ENCODE measurements at places on chromosomes 6 and 20. TPM values are rescaled to one million over a fixed set of nuclear protein-coding genes. Genes with fewer than 3 reads are reported as not detected.

DNA sequence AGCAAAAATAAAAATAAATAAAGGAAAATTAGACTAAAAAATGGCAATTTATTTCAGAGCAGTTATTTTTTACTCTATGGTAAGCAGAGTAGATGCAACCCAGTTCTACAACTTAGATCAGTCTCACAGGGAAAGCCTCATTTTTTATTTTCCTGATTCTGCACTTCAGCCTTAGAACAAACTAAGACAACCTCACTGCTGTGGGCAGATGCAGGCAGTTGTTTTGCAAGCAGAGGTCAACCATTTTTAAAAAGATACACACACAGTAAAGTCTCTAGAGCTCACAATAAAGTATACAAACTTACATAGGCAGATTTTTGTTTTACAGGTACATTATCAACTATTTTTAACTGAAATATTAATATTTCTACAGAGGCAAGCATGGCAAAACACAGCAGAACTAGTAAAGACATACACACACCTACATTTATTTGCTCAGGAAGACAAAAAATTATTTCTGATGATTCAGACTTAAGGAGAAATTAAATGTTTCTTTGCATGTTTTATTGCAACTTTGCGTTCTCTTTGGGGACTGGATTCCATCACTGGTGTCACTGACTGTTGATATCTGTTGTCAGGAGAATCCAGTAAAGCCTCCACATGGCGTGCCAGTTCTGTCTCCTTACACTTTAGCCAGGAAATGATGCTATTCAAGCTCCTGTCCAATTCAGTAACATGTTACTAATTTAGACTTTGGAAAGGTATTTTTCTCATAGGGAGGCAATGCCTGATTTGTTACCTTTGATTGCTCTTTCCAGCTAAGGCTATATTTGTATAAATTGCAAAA lies 102.7 kb downstream of the TRDN start:
- DNase-seq: no peak

DNA sequence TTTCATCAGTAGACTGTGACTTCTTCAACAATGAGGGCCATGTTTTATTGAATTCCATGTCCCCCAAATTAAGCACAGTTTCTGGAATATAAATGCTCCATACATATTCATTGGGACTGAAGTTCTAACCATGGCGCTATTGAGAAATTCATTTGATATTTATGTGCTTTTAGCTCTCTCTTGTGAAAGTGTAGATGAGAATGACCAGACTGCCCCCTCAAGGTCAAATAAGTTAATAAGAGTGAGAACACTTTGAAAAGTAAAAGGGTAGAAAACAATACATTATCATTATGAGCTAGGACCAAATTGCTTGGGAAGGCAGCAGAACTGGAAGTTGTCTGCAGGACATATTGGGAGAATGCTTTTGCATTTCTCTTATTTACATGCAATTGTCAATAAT lies 597.9 kb downstream of the EPM2A start:
- DNase-seq: no peak

- DNase-seq: no peak
Observed at GRCh38 chr6:87830907-87831306, 128.9 kb upstream of the AKIRIN2 start.

DNA sequence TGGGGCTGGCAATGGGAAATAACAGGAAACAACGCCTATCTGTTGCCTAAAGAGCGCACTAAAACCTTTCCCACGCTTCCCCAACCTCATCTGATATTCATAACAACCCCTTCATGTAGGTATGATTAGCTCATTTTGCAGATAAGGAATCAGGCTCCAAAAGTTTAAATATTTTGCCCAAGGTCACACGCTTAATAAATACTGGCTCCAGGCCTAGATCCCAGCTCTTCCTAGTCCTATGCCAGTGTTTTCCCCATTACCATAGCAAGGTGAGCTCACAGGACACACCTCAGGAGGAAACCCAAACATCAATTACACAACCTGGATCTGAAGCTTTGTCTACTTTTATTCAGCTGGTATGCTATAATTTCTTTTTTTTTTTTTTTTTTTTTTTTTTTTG lies 19.6 kb downstream of the MBOAT1 start:
- no peak for DNase-seq

TAB2 gene
- 15.7 TPM for polyA plus RNA-seq

TCF21 gene
- polyA plus RNA-seq: not detected

DNA sequence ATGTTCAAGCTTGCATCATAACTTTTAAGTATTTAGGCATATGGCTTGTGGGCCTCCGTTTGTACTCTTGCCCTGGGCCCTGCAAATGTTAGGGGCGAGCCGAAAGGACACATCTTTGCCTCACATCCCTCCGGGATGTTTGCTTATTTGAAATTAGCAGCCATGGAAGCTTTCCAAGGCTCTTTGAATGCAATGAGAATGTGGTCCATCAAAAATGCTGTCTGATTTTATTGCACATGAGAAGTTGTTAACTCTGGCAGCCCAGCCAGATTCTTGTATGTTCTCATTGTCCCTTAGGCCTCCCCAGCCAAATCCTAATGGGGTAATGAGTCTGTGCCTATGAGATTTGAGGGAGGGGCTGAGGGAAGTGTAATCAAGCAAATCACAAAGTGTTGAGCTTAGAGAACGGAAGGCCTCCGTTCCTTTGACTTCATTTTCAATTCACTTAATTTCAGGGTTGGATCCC lies 261.2 kb upstream of the MARCKS start:
- no peak for DNase-seq

DNA sequence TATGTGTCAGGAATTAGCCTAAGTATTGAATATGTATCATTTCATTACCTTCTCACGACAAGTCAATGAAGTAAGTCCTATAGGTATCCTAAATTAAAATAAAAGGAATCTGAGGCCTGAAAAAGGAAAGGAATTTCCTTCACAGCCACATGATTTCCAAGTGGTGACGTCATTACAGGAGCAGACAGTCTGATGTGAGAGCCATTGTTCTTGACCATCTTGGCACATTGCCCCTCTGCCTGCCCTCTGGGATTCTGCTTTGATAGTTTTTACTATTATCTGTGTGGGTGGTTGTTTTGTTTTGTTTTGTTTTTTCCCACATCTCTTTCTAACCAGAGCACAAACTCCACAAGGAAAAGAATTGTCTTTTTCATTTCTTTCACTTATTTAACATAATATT lies 219.8 kb upstream of the UFL1 start:
- no peak for DNase-seq

GRCh38 chr6:160279850-160280249 lies 21.2 kb upstream of the SLC22A2 start:
- DNase-seq: no peak

DNA sequence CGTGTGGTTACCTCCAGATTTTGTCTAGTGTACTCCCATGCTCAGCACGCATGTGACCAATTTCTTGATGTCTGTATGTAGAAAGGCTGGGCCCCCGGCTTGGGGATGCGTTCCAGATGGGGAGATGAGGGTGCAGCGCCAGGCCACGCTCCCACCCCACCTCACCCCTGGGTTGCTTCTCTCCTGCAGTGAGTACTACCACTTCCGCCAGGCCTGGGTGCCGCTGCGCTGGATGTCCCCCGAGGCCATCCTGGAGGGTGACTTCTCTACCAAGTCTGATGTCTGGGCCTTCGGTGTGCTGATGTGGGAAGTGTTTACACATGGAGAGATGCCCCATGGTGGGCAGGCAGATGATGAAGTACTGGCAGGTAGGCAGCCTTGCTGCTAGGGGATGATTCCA lies 11.5 kb upstream of the SRF start:
- DNase-seq: no peak

- no peak for DNase-seq
Observed at GRCh38 chr6:41937472-41937860, 4.1 kb downstream of the CCND3 start.

- DNase-seq: no peak
Observed at GRCh38 chr6:11791354-11792107, 12.9 kb upstream of the ADTRP start.

DNA sequence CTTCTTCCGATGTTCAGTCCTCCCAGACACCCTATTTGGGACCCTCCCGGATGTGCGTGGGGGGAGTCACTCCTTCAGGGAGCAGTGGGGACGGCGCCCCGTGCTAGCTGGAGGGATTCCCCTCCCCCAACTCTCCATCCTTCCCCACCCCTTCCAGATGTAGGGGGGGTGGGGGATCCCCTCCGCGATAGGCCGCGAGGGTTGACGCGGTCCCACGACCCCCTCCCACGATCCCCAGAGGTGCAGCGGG lies 548 bp downstream of the GNL1 start:
- DNase-seq: no peak

DNA sequence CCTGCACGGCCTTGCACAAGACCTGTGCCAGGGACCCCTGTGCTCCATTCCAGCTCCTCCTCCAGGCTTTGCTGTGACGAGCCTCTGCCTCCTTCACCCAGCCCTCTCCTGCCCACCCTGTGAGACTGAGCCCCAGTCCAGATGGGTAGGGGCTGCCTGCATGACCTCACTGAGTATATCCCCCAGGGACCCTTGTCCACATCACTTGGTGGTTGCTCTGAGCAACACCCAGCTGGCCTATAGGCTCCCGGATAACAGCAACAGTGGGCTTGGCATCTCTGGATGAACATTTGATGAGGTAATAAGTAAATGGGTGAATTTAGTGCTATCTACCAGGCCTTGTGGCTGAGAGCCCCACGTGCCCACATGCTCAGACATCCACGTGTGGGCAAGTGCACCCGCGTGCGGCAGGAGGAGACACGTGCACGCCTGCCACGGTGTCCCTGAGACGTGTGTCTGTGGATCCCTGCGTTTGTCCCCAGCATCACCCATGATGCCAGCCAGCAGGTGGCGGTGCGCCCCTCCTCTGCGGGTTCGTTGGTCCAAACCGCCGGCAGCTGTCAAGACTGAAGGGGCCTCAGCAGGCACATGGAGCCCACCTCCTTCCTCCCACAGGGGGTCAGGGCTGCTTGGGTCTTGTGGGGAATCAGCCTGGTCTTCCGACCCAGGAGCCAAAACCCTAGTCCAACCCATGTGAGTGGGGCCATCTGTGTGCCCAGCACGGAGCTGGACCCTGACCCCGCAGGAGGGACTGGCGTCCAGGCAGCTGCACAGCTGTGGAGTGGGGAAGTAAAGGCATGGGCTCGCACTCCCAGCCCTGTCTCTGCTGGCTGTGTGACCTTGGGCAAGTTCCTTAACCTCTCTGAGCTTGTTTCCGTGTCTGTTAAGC lies 45.9 kb downstream of the FGD2 start:
- DNase-seq: peak; percentile 73

- no peak for DNase-seq
Observed at GRCh38 chr6:66861007-66861541, 1154.0 kb upstream of the EYS start.

DNA sequence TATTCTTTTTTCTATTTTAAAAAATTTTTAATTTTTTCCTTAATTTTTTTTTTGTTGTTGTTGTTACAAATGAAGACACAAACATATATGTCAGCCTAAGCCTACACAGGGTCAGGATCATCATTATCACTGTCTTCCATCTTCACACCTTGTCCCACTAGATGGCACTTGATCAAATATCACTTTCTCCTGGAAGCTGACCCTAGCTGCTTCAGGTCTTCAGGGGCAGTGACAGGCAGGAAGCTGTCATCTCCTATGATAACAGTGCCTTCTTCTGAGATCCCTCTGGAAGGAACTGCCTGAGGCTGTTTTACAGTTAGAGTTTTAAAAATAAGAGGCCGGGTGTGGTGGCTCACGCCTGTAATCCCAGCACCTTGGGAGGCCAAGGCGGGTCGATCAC lies 70.2 kb upstream of the EEF1E1 start:
- no peak for DNase-seq

NRN1 gene
- not detected for polyA plus RNA-seq

DNA sequence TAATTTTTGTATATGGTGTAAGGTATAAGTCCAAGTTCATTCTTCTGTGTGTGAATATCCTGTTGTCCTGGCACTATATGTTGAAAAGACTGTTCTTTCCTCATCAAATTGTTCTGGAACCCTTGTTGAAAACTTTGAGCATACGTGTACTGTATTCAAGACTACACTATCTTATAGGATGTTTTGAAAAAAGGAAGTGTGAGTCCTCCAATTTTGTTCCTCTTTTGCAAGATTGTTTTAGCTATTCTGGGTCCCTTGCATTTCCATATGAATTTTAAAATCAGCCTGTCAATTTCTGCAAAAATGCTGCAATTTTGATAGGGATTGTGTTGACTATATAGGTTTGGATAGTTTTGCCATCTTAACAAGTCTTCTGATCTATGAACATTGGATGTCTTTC lies 195.2 kb downstream of the BACH2 start:
- no peak for DNase-seq

HCRTR2 gene
- not detected for polyA plus RNA-seq

DNA sequence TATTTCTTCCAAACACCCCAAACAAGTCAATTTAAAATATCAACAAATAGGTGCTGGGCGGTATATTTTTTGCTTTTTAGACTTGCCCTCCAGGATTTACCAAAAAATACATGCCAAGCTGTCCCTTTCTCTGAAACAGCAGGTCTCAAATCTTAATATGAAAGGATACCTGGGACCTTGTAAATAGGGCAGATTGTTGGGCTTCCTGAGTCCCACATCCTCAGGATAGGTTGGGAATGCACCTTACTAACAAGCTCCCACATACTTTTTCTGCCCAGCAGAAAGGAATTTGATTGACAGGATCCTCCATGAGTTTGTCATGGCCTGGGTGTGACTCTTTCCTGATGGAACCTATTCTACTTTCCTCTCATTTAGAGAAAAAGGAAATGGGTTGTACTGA lies 4.9 kb upstream of the SLC24A3 start:
- no peak for DNase-seq

MAP7 gene
- polyA plus RNA-seq: 0.13 TPM

NOTCH4 gene
- 0.59 TPM for polyA plus RNA-seq

WFDC10B gene
- polyA plus RNA-seq: not detected

DNA sequence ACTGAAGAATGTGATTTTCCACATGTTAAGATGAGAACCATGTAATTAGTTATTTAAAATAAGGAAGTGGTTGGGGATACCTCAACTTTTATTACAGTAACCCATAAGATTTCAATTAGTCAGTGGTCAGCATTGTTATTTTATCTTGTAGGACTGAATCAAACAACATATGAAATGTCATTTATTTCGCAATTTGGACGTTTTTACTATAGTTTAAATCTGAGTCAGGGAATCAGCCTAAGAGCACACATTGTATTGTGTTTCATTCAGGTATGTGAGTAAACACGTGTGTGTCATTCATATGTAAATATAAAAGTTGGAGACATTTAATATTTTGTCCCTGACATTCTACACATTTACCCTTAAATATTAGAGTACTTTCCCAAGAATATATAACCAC lies 1418.7 kb downstream of the GRIK2 start:
- DNase-seq: no peak

GRCh38 chr6:43247114-43247999 lies 4.1 kb downstream of the TTBK1 start:
- DNase-seq: peak; percentile 81

DNA sequence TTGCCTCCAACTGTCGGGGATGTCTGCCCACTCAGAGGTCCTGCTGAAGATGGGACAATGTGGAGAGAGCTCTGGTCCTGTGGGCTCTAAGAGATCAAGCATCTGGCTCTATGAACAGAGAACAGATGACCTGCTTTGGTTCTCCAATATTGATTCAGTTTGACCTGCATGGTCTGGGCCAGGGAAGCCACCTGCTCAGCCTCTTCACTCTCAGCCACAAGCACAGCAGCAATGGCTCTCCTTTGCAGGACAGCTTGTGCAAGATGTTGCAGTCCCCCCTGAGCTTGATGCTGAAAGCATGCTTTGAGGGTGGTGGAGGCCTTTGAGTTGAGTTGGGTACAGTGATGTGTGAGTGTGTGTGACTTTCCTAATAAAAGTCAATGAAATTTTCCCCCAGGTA lies 18.6 kb upstream of the MCM3 start:
- no peak for DNase-seq

PTPRT gene
- not detected for polyA plus RNA-seq

OTOR gene
- polyA plus RNA-seq: not detected

SEMG1 gene
- polyA plus RNA-seq: not detected

Measured in naive thymus-derived CD4-positive, alpha-beta T cell (primary cell).